ENCODE measurements at places on chromosomes 5 and 9. TPM values are rescaled to one million over a fixed set of nuclear protein-coding genes. Genes with fewer than 3 reads are reported as not detected.

GRCh38 chr9:114158482-114159130 lies 3.3 kb downstream of the COL27A1 start:
- no peak for DNase-seq

- no peak for DNase-seq
Observed at GRCh38 chr9:78038620-78039300, 7.1 kb upstream of the GNAQ start.

DNA sequence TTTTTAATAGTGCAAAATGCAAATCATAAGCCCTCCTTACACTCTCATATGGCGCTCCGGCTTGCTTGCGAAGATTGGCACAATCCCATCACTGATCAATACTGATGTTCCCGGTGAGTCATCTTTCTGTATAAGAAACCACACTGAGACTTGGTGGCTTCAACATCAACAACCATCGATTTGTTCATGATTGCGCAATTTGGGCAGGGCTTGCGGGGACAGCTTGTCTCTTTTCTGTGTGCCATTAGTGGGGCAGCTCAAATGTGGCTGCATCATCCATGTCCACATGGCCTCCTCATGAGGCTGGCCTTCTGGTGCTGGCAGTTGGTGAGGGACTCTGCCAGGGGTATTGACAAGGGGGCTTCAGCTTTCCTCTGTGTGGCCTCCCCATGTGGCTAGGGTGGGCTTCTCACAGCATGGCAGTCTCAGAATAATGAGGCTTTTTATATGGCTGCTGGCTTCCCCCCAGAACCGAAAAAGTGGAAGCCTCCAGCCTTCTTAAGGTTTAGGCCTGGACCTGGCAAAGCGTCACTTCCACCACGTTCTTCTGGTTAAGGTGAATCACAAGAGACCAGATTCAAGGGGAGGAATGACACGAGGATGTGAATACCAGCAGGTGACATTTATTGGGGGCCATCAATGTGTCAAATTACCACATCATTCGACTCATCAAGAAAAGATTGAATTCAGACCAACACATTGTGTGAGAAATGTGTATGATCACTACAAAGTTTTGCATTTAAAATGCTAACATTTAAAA lies 79.5 kb upstream of the NFIL3 start:
- no peak for DNase-seq

TBCA gene
- total RNA-seq: 168 TPM

DNA sequence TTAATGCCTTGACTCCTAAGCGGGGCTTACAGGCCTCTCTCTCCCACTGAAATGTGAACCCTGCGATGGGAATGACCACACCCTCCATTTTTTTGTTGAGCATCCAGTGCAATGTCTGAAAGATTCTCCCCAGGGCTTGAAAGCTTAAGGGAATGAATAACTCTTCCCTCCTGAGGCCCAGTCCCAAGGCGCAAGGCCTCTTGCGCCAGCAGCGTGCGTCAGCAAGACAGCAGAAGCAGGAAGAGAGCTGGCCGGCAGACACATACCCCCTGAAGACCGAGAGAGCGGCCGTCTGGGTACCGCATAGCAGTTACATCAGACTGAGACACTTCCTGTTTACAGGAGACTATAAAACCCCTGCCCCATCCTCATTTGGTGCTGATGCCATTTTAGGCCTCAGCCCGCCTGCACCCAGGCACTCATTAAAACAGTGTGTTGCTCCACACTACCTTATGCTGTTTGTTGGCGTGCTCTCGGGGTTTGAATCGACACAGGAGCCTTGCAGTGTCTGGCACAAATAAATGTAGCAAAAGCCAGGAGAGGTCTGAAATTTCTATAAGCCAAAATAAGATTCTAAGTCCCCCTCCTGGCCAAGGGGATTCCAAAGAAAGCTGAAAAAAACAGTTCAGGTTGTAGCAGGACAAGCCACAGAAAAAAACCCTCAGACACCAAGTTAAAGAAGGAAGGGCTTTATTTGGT lies 62.3 kb downstream of the GDNF start:
- no peak for DNase-seq

GRCh38 chr5:179827680-179828079 lies 7.0 kb downstream of the SQSTM1 start:
- DNase-seq: no peak

DNA sequence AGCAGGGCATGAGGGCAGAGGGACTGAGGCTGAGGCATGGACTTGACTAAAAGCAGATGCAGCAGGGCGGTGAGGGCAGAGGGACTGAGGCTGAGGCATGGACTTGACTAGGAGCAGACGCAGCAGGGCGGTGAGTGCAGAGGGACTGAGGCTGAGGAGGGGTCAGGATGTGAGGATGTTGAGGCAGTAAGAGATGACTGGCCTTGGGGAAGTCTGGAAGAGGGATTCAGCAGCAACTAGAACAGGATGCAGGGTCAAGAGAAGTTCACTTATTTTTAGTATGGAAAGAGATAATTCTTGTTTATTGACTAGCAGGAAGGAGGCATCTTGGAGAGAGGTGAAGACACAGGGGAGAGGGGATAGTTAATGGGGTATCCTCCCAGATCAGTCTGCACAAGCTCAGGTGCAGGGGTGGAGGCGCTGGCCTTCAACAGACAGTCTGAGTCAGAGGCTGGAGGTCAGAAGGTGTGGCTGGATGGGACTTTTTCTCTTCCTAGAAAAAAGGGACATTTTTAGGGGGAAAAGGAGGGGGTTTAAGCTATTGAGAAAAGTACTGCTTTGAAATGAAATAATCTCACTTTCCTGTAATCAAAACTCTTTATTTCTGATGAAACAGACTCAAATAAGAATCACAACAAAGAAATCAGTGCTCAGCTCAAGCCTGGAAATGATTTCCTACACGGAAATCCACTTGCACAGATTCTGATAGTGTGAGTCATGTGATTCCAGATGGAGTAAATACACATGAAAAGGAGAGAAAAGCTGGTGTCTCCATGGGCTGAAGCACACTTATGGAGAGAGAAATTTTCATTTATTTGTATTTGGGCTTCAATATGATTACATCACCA lies 130.9 kb downstream of the PALM2AKAP2 start:
- no peak for DNase-seq

SLC6A19 gene
- not detected for total RNA-seq

GRCh38 chr5:15183520-15183919 lies 311.9 kb upstream of the ANKH start:
- no peak for DNase-seq

DNA sequence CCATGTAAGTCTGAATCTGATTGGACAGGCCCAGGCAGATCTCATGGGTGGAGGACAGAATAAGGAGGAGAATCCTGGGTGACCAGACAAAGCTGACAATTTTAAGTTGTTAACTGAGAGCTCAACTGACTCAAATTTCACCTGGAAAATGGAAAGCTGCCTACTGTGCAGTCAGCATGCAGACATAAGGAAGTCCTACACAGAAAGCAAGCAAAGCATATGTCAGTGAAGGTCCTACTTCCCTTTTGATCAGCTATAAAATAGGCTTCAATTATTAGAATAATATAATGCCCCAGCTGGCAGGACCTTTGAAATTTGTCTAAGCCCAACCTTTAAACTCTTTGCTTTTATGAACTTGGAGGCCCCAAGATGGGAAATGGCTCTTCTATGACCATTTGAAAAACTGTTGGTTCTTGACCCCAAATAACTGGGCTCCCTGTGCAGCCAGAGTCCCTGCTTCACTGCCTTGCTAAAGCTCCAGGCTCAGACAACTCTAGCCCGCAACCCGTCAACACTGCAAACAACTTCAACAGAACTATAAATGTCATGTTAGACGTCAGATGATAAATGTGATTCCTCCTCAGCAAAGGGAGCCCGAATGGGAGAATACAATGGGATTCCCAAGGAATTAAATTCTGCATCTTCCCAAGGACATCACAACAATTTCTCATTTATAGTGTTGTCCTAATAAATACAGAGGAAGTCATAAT lies 118.9 kb upstream of the ADRA1B start:
- DNase-seq: no peak

MZB1 gene
- 19.0 TPM for total RNA-seq

SYNPO gene
- total RNA-seq: not detected

GM2A gene
- 19.6 TPM for total RNA-seq

Measured in activated CD8-positive, alpha-beta T cell treated with anti-CD3 and anti-CD28 coated beads, Interleukin-2, amount 10 ng/mL, durations not matched to agents 7 days and 5 days (primary cell).